ENCODE measurements at places on chromosomes 4 and X. TPM values are rescaled to one million over a fixed set of nuclear protein-coding genes. Genes with fewer than 3 reads are reported as not detected.

BMP3 gene
- not detected for total RNA-seq

FAM193A gene
- 19.5 TPM for total RNA-seq

GPR173 gene
- 3.2 TPM for total RNA-seq

HPGDS gene
- 1.1 TPM for total RNA-seq

UBE2A gene
- total RNA-seq = 59.4 TPM

HEPH gene
- 47.7 TPM for total RNA-seq

NUDT10 gene
- 0.35 TPM for total RNA-seq

ANAPC10 gene
- total RNA-seq = 20.8 TPM

CAPN6 gene
- total RNA-seq = 0.62 TPM

ELMOD2 gene
- 18.3 TPM for total RNA-seq

TIGD4 gene
- total RNA-seq = 0.40 TPM

BEND4 gene
- not detected for total RNA-seq

HS3ST1 gene
- 1.2 TPM for total RNA-seq

DCX gene
- total RNA-seq = 0.19 TPM

PCDH19 gene
- total RNA-seq = 0.54 TPM

MAGEC3 gene
- not detected for total RNA-seq

GPR143 gene
- not detected for total RNA-seq

CT45A7 gene
- total RNA-seq = not detected

PRDM8 gene
- 1.6 TPM for total RNA-seq

RHOXF1 gene
- total RNA-seq = not detected

GPAT3 gene
- total RNA-seq = 38.5 TPM

NHSL2 gene
- total RNA-seq = 6.7 TPM

TEC gene
- 3.1 TPM for total RNA-seq

OTC gene
- total RNA-seq = not detected

GYPB gene
- 0.86 TPM for total RNA-seq

MND1 gene
- total RNA-seq = not detected

NDST3 gene
- not detected for total RNA-seq

CCNI gene
- total RNA-seq = 338 TPM

GRIA3 gene
- 14.2 TPM for total RNA-seq

PCDH18 gene
- 4.9 TPM for total RNA-seq

CLDN2 gene
- not detected for total RNA-seq

RTL3 gene
- total RNA-seq = 0.24 TPM

ALB gene
- not detected for total RNA-seq

SSX3 gene
- not detected for total RNA-seq

GAGE12H gene
- total RNA-seq = not detected

SMARCA5 gene
- total RNA-seq = 37.7 TPM

ADGRG4 gene
- total RNA-seq = 0.05 TPM

CASK gene
- total RNA-seq = 18.8 TPM

L1CAM gene
- total RNA-seq = 1.5 TPM

GYPE gene
- 0.32 TPM for total RNA-seq

TMEM31 gene
- not detected for total RNA-seq

BEX3 gene
- 80.2 TPM for total RNA-seq

NXF2 gene
- total RNA-seq = not detected

TLR8 gene
- total RNA-seq = 0.65 TPM

CCNB3 gene
- total RNA-seq = 0.11 TPM

SPANXN2 gene
- not detected for total RNA-seq

PDLIM5 gene
- 1,256 TPM for total RNA-seq

CLIC2 gene
- total RNA-seq = 13.4 TPM

PITX2 gene
- total RNA-seq = 1.0 TPM

USP53 gene
- 49.7 TPM for total RNA-seq

DIPK2B gene
- total RNA-seq = 14.0 TPM

SSX2 gene
- total RNA-seq = not detected

FAM47E gene
- total RNA-seq = 2.9 TPM

FGB gene
- not detected for total RNA-seq

IRS4 gene
- total RNA-seq = not detected
